CD4-positive, alpha-beta memory T cell (primary cell): ENCODE measurements at places on chromosomes 4 and X.

- no peak for DNase-seq
Observed at GRCh38 chr4:152594978-152595925, 59.4 kb upstream of the FBXW7 start.

GRCh38 chr4:119589165-119589564, 39.4 kb downstream of the PDE5A start:
- DNase-seq: no peak

- DNase-seq: no peak
Observed at GRCh38 chrX:27838185-27838584, 30.4 kb downstream of the MAGEB10 start.

DNA sequence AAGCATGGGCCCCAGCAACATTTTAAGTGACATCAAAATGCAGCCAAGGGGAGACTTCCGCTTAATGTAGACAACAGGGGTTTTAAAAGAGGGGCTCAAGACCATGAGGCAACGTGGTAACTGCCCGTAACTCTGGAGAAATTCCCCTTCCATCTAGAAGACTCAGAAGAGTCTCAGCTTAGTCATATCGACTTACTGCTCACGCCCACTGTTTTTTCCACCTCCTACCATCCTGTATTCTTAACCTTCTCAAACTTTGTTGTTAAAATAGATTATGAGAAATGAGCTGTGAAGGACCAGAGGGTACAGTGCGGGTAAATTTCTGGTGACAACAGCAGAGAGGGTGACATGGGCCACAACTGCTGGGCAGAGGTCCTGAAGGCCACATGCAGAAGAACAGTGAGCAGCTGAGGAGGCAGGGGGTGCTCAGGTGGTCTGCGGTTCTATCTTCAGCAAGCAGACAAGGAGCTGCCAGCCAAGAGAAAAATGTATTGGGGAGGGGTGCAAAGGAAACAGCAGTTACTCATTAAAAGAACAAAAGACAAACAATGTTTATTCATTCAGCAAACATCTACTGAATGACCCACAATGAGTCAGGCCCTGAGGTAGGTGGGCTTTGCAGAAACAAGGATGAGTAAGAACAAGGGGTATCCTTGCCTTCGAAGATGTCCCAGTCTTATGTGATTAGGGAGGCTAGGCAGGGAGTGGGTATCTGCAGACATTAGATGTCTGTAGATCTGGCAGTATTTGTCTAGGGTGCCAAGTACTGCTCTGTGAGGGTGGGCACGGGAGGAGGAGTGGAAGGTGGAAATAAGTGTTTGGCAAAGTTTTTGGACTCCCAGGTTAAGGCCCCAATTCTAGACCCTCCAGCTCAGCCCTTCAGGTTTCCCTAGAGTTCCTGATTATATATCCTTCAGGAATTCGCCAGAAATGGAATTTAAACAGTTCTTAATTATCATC, 175.3 kb downstream of the TSPAN5 start:
- DNase-seq: no peak

- DNase-seq: no peak
Observed at GRCh38 chr4:118206627-118207026, 146.2 kb downstream of the PRSS12 start.

DNA sequence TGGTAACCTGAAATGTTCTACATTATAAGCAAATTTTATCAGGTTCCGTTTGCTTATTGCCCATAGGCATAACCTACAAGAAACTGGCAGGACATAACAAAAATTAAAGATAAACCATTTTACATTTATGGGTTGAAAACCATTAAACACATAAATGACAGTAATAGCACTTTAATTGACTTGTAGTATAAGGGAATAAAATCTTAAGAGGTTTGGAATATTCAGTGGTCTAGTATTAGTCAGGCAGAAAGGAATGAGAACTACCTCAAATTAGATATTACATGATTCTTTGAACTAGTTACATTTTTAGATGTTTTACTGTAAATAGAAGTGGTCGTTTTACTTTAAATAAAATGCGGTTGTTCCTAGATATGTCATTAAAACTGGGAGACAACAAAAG, 111.9 kb downstream of the ADAMTS3 start:
- DNase-seq: no peak

DNA sequence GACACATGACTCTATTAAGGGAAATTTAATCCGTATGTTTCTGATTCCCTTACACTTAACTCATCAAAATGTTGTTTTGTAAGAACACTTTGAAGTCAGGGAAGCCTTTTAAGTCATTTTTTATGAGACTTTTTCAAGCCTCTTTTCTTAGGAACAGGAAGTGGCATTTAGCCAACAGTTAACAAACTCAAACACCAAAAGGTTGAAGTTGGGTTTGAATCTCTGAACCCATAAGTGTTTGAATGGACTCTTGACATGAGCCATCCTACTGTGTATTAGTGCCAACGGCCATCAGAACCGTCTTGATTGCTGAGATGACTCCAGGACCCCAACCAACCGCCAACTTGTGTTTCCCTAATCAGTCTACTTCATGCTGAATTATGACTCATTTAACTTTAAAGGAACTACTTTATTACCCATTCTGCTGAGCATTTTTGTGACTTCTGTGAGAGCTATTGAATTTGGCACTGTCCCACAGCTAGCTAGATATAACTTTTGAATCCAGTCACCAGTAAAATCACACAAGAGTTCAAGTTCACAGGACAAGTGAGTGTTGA, 209.1 kb upstream of the FAT1 start:
- DNase-seq: no peak

DNA sequence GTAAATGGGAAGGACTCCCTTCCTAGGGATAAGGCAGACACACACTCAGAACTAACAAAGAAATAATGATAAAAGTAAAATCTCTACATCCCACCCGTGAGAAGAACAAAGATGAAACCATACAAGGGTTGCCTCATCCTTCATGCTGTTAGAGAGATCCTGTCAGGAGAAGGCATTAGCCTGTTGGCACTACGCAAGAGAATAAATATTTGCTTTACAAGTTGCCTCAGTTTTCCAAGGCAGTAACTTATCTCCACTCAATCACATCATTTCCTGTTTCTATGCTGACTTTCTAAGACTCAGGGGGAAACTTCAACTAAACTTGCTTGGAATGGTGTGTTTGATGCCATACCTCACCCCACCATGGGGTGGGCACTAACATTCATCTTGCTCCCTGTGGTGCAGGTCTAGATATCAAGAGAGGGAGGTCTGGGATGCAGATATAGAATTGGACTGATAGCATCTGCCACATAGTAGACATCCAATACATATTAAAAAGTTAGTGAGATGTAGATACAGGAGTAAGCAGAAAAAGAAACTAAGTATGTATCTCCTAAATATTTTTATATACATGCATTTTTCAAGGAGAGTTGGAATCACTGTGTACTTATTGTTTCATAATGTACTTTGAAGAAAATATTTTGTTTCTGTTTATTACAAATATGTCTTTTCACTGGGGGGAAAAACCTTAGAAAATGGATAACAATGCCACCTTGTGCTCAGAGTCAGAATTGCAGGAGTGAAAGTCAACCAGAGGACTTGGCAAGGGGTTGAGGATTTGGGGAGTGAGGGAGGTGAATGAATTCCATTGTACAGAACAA, 57.2 kb upstream of the BEX4 start:
- peak; percentile 15 for DNase-seq

- no peak for DNase-seq
Observed at GRCh38 chr4:6687947-6688878, 5.5 kb upstream of the S100P start.

DNA sequence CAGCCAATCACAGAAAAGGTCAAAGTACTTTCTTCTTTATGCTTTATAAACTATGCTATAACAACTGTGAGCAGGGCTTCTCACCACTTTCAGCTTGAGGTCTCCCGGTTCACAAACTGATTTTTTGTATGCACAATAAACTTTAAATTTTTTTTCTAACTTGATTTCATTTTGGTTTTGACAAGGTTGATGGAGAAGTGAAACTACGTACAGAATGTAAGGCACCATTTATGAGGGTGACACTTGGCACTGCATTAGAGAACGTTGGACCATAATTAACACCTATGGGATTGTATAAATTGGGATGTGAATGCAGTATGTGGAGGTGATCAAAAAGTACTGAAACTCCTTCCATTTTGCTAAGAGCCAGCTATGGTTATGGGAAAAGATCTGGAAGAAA, 857.9 kb upstream of the HTR2C start:
- DNase-seq: no peak

DNA sequence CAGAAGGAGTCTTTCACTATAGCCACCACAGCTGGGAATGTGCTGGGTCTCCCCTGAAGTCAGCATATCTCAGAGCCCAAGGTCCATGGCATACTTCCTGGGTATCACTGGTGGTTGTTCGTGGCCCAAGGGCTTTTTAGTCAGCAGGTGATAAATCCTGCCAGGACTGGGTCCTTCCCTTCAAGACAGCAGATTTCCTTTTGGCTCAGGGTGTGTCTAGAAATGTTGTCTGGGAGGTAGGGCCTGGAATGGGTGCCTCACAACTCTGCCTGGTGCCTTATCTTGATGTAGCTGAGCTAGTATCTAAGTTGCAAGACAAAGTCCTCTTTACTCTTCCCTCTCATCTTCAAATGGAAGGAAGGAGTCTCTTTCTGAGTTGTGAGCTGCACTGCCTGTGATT, 102.4 kb upstream of the TMLHE start:
- no peak for DNase-seq

DNA sequence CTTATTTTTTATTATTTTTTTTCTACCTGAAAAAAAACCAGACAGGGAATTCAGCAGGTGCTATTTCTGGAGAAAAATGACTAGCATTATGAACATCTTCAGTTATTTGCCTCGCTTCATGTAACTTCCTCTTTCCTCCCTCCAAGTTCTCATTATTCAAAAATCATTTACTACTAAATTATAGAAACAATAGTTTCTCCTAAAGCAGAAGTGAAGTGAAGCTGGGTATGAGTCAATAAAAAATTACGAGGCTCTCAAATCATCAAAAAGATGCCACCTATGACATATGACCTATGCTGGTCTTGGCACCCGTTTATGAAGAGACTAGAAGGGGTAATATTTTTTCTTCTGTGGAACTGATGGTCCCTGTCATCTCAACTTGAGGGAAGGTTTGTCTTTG, 145.0 kb upstream of the AADAT start:
- DNase-seq: no peak

DNA sequence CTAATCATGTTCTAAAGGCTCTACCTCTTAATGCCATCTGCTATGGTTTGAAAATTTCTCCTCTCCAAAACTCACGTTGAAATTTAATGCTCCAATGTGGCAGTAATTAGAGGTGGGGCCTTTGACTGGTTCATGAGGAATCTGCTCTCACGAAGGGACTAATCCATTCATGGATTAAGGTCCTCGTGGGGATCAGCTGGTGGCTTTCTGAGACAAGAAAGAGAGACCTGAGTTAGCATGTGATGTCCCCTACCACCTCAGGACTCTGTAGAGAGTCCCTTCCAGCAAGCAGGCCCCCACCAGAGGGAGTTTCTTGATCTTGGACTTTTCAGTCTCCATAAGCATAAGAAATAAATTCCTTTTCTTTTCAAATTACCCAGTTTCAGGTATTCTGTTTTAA, 65.3 kb downstream of the WDFY3 start:
- no peak for DNase-seq

- DNase-seq: no peak
Observed at GRCh38 chr4:65861993-65862392, 191.7 kb upstream of the EPHA5 start.

DNA sequence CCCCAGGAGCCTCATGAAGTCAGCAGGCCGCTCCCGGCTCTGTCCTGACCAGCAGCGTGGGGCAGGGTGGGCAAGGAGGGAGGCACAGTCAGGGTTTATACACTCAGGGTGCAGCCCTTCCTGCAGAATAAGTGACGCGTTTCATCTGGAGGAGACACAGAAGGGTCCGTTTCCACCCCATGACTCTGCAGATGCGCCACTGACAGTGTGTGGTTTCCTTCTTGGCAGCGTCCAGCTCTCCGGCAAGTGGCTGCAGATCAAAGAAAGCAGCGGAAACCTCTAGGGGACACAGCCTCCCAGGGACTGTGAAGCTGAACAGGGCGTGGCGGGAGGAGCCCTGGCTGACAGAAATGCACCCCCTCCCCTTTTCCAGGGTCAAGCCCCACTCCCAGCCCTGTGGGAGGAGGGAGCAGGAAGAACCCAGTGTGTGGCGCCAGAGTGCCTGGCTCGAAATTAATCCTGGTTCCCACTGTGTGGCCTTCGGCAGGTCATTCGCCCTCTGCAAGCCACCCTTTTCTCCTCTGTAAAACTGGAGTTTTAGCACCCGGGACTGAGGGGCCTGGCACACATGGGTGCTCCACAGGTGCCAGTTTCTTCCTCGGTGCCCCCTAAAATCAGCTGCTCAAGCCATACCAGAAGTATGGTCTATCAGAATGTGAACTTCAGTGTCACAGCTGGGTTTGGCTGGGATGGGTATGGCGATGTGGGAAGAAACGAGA, 17.3 kb upstream of the TBC1D14 start:
- DNase-seq: peak; percentile 30

DNA sequence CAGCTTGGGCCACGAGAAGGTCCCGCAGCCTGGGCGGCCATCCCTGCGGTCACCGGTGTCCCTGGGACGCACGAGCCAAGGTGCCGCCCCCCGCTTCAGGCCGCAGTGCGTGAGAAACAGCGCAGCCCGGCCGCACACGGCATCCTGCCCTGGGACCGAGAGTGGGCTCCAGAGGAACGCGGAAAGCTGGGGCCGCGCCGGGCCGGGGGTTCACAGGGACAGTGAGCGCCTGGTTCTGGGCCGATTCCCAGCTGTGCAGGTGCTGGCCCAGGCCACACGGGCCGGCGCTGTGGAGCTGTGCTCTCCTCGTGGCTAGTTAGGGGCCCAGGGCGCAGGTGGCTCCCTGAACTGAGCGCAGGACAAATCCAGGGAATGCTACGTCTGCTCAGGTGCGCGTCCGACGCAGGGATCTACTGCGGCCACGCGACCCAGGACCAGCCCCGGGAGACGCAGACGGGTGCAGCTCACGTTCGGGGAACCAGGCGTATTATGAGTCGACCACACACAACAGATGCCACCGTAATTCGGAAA, 25.8 kb upstream of the GTPBP6 start:
- DNase-seq: no peak

DNA sequence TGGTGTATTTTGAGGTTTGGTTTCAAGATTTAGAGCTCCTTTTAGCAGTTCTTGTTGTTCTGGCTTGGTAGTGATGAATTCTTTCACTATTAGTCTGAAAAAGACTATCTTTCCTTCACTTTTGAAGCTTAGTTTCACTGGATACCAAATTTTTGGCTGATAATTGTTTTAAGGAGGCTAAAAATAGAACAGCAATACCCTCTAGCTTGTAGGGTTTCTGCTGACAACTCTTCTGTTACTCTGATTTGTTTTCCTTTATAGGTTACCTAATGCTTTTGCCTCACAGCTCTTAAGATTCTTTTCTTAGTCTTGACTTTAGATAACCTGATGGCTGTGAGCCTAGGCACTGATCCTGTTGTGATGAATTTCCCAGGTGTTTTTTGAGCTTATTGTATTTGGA, 33.6 kb upstream of the HEPH start:
- DNase-seq: no peak

GRCh38 chr4:89496851-89497250, 189.3 kb upstream of the GPRIN3 start:
- no peak for DNase-seq

- no peak for DNase-seq
Observed at GRCh38 chr4:80486603-80487002, 151.1 kb downstream of the CFAP299 start.

- DNase-seq: no peak
Observed at GRCh38 chr4:2264481-2265041, 2.7 kb upstream of the MXD4 start.

GRCh38 chr4:36966756-36967460, 277.6 kb upstream of the NWD2 start:
- DNase-seq: no peak

GRCh38 chr4:107743532-107743931, 23.5 kb upstream of the PAPSS1 start:
- no peak for DNase-seq
